A172 (cell line): ENCODE measurements at places on chromosomes 16 and 17. TPM values are rescaled to one million over a fixed set of nuclear protein-coding genes. Genes with fewer than 3 reads are reported as not detected.

Gene APOH
- total RNA-seq = not detected in 2 replicates

Gene HOXB13
- total RNA-seq = 1.2 and 2.2 TPM in 2 replicates

Gene PRAC2
- total RNA-seq = not detected in 2 replicates

DNA sequence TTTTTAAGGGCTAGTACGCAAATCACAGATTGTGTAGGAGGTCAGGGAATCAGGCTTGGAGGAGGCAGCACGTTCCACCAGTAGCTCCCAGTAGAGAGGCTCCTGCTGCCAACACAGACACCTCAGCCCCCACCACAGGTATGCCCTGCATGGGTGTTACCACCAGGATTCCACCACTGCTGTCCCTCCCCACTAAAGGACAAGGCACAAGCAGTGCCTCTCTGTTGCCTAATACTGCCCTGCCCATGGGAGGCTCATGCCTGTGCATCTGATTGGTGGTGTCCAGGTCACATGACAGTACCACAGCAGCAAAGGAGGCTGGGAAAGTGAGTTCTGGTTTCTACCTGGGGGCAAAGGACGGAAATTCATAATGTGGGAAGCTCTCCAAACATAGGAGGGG, 33.6 kb upstream of the CACNG4 start:
- no peak for DNase-seq

DNA sequence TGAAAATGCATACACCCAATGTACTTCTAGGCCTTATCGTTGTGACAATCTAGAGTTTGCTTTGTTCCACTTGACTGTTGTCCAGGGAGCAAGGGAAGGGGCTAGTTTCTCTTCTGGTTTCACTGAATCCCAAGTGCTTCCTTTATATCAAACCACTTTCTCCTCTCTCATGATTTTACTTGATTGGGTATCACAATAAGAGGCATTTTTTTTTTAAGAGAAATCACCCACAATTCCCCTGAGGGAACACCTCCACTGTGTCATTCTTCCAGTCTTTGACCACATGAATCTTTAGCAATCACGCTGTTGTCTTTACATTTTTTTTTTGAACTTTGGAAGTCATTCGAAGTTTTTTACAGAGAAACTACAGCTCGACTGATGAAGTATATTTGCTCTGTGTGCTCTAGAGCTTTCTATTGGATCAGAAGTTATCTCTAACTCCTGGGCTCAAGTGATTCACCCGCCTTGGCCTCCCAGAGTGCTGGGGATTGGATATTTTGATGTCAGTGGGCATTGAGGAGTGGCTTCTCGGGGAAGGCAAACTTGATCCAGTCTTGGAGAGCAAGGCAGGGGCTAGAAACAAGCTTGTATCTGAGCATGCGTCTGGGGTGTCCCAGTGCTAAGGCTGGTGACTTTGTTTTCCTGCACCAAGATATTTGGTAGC, 3.0 kb downstream of the CDH1 start:
- DNase-seq = no peak

DNA sequence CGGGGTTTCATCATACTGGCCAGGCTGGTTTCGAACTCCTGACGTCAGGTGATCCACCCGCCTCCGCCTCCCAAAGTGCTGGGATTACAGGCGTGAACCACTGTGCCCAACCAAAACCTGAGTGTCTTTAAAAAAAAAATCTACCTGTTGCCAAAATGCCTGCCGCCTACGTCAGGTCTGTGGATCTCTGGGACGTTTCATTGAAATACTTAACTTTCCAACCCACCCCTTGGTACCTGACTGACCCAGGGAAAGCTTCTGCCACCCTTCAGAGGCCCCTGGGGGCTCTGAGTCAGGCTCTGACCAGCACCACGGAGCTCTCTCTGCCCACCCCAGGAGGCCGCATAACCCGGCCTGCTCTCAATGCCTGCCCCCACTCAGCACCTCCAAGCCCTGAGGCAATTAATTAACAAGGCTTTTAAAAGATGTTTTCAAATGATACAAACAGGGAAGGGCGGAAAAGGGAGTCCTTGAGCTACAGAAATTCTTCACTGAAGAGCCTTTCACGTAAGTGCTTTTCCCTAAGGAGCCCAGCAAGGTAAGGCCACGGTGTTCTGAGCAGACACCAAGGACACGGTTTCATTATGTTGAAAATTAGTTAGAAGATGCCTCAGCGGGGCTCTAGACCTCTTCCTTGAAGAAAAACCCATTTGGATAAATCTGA, 29.3 kb upstream of the GSG1L start:
- DNase-seq = no peak

- DNase-seq = no peak
Observed at GRCh38 chr16:74574146-74574545, 32.8 kb downstream of the GLG1 start.
